ENCODE measurements at places on chromosomes 1 and 21.
A peak's percentile ranks its signal among the peaks of the same experiment; 100 is the strongest.

DNA sequence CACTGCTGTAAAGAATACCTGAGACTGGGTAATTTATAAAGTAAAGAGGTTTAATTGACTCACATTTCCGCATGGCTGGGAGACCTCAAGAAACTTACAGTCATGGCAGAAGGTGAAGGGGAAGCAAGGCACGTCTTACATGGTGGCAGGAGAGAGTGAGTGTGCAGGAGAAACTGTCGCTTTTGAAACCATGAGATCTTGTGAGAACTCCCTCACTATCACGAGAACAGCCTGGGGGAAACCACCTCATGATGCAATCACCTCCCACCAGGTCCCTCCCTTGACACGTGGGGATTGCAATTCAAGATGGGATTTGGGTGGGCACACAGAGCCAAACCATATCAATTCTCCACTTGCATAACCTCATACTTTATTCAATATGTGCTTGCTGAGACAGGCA lies 76.6 kb downstream of the GIPC2 start:
- no peak for DNase-seq

DNA sequence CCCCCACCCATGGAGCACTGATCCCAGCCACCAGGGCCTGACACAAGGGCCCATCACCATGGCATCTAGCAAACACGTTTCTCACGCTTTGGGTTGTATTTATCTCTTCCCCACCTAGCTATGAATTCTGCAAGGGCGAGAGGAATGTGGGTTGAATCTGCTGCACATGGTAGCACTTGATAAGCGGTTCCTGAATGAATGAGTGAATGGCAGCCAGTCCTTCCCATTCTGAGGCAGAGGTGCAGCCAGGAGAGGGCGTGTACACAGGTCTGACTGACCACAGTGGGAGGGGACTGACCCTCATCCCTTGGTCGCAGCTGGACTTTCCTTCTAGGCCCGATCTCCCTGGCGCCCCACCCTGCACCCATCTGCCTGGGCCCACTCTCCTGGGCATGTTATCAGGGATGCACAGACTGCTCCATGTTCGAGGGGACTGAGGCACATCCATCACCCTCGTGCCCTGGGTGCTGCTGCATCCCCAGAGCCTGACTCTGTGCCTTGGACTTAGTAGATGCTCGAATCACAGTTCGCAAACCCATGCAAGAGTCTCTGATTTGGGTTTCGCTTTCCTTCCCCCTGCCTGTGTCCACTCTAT lies 1.0 kb downstream of the RD3 start:
- no peak for DNase-seq

DNA sequence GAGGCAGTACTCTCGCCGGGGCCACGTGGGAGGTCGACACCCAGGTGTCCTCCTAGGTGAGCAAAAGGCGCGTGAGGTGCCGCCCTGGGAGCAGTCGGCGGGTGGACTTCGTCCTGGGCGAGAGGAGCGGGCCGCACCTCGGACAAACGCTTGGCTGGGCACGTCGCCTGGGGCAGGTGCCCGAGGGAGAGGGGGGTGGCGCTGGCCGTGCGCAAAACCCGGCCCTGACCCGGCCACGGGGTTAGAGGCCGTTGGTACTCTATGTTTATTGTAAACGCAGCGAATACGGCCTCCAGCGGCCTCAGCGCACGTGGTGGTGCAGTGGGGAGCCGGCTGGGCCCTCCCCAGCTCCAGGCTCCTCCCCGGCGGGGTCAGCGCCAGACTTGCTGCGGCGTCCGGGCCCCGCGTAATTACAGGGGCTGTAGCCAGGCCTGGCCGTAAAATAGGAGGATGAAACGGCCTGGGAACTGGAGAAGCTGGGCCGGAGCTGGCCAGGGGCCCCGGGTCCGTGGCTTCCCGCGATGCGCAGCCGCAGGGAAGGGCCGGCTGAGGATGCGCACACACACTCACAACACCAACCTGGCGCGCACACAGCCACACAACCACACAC lies 1.6 kb upstream of the EFNA1 start:
- no peak for DNase-seq

- DNase-seq: no peak
Measured at GRCh38 chr1:201215531-201216357, 25.1 kb downstream of the IGFN1 start.

- DNase-seq: peak; percentile 53
Measured at GRCh38 chr1:109802901-109803561, 39.3 kb upstream of the EPS8L3 start.
